ENCODE measurements at places on chromosomes 13 and 19.

GRCh38 chr13:99855526-99856420, 115.8 kb downstream of the ZIC5 start:
- no peak for DNase-seq

DNA sequence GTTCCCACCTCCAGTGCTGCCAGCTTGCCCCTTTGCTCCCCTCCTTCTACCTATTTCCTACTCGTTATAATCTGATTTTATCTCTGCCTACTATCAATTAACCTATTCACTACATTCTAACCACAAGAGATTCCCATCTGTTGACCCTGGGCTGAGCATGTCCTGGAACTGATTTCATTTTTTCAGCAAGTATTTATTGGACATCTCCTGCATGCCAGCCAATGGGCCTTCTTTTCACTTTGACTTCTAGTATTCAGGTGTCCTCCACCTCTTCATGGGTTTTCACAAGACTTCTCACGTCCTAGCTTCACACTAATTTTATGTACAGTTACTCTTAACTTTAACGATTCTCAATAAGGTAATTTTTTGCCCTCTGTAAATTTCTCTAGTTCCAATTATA, 282.7 kb upstream of the KLHL1 start:
- no peak for DNase-seq

DNA sequence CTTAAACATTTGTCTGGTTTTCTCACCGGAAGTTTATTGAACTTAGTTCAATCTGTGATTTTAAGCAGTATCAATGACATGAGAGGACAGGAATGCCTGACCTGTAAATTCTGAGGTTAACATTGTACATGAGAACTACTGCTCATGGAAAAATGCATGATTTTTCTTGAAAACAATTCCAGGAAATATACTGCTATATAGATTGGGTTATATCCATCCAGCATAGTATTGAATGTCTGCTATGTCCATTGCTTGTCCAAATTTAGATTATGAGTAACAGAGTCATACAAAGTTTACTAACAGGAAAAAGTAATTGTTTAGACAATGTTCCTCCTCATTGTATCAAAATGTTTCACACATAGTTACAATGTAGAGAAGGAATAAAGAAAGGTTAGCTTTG, 606.8 kb downstream of the DACH1 start:
- DNase-seq, result no peak

- DNase-seq, result no peak
Observed at GRCh38 chr13:88824218-88824617, 1153.0 kb downstream of the SLITRK5 start.

GRCh38 chr13:65090186-65090585, 2139.9 kb downstream of the PCDH9 start:
- no peak for DNase-seq

DNA sequence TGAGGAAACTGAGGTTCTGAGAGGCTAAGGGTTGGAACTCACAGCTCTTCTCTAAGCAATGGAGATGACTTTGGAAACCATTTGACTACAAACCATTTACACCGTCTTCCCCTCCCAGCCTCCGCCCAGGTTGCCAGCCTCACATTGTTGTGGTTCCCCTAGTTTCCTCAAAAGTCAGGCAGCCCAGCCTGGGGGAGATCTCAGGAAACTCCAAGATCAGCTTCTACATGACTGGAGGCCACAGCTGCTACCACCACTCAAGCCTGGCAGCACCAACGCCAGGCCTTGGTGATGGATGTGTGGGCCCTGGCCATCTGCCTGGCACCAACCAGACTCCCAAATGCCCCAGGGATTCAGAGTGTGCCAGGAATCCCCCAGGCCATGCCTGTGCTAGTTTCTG, 207.9 kb downstream of the TSHZ3 start:
- DNase-seq, result no peak

DNA sequence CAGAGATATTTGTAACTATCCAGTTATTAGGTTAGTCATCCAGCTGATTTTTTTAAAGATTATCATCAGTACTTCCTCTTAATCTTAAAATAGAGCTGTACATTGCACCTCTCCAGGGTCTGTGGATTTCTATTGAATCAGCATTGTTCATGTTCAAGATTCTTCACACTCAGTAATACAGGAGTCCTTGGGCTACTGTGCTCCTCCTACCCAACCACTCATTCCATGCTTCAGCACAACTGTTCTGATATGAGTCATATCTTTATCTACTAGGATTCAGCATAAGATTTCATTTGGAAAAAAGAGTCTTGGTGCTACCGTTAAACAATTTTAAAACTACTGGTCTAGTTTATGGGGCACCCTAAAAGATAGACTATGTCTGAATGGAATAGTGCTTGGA, 357.8 kb downstream of the DCT start:
- DNase-seq, result no peak

DNA sequence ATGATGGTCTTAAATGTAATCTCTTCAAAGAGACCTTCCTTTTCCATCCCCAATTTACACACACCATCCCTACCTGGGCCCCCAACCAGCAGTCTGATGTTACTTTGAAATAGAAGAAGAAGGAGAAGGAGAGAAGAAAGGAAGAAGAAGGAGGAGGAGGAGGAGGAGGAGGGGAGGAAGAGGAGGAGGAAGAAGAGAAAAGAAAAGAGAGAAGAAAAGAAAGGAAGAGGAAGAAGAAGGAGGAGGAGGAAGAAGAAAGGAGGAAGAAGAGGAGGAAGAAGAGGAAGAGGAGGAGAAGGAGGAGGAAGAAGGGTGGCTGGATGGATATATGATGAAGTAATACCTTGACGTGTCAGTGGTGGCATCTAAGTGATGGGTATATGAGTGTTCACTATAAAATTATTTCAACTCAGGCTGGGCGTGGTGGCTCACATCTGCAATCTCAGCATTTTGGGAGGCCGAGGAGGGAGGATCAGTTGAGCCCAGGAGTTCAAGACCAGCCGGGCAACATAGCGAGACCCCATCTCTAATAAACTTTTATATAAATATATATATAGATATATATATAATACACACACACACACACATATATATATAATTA, 3.7 kb upstream of the LRFN1 start:
- DNase-seq, result no peak

DNA sequence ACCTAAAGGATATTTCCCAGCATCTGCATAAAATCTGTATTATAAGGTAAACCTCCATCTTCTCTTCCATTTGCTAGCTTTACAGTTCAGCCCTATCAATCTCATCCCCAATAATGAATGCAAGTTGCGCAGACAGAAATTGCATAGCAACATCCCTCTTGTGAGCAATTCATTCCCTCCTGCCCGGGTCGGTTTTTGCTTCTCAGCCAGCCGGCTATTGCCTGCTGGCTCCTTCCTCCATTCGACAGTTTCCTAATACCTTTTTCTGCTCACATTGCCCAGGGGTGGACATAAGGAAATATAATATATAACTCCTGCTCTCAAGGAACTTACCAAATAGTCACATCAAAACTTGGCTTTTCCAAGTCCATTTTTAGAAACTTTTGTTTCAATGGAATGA, 125.2 kb downstream of the FGF9 start:
- DNase-seq, result no peak

GRCh38 chr13:101025519-101025918, 350.9 kb upstream of the TMTC4 start:
- DNase-seq, result no peak

GRCh38 chr19:6065685-6066374, 44.5 kb downstream of the RFX2 start:
- peak; percentile 74 for DNase-seq

DNA sequence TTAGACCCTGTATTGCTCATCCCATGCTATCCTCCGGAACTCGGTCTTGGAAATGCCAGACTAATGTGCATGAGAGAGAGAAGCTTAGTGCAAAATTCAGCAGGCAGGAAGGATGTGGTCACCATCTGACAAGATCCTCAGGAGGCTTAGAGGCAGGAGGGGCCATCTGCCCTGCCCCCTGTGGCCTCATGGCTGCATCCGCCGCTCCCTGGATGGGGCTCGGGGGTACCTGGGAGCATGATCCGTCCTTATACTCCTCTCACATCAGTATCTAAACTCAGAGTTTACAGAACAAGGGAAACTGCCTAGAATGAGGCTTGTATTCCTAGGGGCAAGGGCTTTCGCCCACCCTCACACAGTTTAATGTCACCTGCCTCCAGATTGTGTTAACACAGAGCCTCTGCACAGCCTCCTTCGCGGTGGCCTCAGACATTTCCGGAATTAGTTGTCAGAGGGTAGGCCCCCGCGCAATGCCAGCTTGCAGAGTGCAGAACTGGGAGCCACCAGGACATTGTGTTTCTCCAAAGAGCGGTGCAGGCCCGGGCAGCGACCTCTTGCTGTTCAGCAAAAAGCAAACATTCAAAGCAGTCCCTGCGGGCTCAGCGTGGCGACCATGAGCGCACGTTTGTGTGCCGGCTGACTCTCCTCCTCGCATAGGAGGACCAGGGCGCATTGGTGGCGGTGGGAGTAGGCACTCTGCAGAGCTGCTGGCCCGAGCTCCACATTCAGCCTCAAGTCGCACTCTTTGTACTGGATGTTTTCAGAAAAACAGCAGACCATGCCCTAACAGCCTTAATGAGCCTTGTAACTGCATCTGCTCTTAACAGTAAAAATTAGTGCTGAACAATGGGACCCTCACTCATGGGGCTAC, 39.1 kb downstream of the GPR12 start:
- DNase-seq, result no peak

DNA sequence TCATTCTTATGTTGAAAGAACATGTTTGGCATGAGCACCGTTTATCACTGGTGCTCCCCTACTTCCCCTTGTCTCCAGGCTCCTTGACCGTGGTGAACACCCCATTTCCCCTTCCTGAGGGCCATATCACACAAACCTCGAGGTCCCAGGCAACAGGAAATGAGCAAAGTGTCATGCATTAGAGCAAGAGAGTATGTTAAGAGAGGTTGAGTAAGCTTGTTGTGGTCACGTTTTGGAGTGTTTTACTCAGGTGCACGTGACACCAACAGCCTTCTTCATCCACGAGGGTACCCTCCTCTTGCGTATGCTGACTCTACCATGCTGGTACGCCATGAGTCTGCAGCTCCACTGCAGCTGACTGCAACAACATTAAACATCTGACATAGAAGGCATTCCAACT, 482.2 kb upstream of the NBEA start:
- DNase-seq, result no peak

DNA sequence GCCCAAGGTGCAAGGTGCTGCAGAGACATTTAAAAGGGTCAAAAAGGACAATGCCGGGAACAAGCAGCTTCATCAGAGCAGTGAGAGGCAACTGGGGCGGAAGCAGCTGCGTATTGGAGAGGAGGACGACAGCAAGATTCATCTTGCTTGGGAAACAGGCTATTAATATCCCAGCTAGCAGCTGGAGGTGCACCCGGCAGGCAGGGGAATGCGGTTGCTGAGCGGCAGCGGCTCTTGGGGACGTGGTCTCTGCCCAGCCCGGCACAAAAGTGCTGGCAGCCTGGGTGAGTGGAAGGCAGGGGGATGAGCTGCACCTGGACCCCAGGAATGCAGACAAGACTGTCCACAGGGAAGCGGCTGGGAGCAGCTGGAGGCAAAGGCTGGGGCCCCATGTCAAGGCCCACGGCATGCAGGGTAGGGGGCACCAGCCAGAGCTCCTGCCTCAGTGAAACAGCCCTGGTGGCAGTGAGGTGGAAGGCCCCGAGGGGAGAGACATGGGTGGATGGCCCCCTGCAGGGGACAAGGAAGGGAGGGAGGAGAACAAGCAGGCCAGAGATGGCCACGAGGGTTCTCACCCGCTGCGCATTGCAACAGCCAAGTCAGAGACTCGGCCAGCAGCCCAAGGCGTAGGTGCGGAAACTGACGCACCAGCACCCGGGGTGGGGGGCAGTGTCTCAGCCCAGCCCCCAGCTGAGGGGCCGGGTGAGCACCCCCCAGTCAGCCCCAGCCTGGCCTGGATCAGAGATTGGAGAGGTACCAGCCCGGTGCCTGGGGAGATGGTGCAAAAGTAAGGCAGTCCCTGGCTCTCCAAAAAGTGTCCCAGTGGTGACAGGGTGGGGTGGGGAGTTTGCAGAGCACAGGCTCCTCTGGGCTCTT, 34.4 kb downstream of the PEPD start:
- peak; percentile 68 for DNase-seq

- no peak for DNase-seq
Observed at GRCh38 chr13:74187564-74187963, 53.4 kb upstream of the KLF12 start.

DNA sequence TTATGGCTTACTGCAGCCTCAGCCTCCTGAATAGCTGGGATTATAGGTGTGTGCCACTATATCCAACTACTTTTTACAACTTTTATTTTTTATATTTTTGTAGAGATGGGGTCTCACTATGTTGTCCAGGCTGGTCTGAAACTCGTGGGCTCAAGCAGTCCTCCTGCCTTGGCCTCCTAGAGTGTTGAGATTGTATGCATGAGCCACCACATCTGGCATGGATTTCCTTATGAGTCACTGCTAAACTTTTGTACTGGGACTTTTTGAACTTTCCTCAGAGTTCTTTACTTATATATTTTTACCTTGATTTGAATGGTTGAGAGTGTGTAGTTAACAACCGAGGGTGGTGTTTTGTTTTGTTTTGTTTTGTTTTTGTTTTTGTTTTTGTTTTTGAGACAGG, 33.4 kb downstream of the DNAJC3 start:
- DNase-seq, result no peak

DNA sequence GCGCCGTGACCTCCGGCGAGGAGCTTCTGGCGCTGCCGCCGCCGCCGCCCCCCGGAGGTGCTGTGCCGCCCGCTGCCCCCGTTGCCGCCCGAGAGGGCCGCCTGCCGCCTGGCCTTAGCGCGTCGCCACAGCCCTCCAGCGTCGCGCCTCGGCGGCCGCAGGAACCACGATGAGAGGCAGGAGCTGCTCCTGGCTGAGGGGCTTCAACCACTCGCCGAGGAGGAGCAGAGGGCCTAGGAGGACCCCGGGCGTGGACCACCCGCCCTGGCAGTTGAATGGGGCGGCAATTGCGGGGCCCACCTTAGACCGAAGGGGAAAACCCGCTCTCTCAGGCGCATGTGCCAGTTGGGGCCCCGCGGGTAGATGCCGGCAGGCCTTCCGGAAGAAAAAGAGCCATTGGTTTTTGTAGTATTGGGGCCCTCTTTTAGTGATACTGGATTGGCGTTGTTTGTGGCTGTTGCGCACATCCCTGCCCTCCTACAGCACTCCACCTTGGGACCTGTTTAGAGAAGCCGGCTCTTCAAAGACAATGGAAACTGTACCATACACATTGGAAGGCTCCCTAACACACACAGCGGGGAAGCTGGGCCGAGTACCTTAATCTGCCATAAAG, 4.8 kb downstream of the PDX1 start:
- DNase-seq, result no peak

DNA sequence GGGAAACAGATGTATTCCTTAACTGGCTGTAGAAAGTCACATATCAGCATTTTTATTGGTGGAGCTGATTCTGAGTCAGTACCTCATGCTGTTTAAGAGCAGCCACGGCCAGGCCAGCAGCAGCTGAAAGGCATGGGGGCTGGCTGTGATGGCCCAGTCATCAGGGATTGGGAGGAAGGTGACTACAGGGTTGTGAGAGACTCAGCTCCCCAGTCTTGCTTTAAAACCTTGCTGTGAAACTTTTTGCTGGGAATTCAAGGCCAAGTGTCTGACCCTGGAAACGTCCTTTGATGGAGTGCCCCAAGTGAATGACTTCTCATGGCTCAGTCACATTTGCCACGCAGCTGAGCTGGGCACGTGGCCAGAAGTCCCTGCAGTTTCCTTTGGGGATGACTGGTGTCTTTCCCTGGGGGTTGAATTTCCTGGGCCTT, 39.1 kb upstream of the RNF113B start:
- DNase-seq, result no peak

- DNase-seq, result no peak
Observed at GRCh38 chr13:46165485-46166223, 16.3 kb downstream of the LCP1 start.

GRCh38 chr19:31639306-31639705, 290.1 kb upstream of the TSHZ3 start:
- DNase-seq, result no peak

Measured in left forelimb (tissue), 1 donor.